ENCODE measurements at places on chromosomes 12 and 14.

GRCh38 chr14:23067847-23068788 is 10.8 kb upstream of the CDH24 start:
- DNase-seq, result no peak

- no peak for DNase-seq
Measured at GRCh38 chr12:62916632-62917425, 18.1 kb downstream of the PPM1H start.

DNA sequence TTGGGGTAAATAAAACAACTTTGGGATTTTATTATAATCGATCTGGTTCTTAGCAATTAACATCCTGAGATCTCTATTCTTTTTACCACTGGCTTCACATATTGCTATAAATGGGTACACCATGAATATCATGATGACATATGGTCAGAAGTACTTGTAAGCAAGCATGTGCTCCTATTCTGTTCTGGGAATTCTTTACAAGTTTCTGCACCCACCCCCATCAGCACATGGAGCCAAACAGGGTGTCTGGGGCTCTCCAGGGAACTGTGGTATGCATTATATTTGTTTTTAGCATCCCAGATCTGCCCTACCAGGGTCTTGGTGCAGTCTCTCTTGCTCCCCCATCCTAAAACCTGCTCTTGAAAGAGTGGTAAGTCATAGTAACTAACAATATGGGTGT is 31.3 kb downstream of the DMAC2L start:
- DNase-seq, result no peak

- DNase-seq, result no peak
Measured at GRCh38 chr12:1937481-1938224, 19.2 kb upstream of the CACNA2D4 start.

DNA sequence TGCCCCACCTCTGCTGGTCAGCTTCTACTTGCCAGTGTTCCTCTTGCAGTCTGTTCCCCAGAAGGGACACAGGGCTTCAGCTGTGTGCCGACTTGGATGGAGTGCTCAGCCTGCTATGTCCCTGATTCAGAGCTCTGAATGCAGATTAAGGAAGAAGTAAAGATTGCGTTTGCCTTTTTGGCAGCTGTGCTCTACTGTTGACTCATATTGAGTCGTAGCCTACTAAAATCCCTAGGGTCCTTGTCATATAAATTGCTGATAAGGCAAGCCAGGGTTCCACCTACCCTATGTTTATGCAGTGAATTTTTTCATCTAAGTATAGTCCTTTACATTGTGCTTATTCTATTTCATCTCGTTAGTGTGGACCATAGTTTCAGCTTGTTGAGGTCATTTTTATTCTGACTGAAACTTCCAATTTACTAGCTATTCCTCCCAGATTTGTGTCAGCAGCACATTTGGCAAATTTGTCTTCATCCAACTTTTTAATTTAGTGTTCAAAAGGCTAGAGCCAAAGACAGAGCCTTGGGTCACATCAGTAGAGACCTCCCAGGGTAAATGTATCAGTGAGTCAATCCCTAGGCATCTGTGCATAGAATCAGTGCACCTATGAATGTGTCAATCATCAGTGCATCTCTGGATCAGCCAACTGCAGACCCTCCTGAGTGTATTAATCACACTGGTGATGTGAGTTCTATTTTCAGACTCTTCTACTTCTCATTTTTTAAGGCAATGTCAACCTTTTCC is 31.9 kb downstream of the CACNA1C start:
- DNase-seq, result no peak

Data from HT1080 (cell line).